NCI-H446 treated with DMSO at 0.1 percent for 48 hours (cell line): ENCODE measurements at places on chromosomes 6 and 20.

- DNase-seq = no peak
Observed at GRCh38 chr6:128168244-128168643, 267.4 kb upstream of the THEMIS start.

DNA sequence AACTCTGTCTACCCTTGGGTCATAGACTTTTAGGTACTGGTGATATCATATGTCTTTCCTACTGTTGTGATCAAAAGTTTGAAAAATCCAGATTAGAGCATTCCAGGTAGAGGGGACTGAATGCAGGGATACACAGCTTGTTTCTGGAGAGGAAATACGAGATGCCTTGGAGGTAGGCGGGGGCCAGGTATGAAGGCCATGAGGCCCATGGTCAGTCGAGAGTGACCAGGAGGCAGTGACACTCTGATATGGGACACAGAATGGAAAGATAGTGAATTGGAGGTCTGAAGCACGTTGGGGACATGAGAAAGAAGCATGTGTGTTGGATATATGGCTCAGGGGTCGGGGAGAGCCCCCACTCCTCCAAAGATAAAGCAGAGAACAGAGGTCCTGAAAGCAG is 16.1 kb upstream of the SRSF3 start:
- DNase-seq = no peak

GRCh38 chr6:139380611-139381010 is 6.2 kb upstream of the CITED2 start:
- no peak for DNase-seq

DNA sequence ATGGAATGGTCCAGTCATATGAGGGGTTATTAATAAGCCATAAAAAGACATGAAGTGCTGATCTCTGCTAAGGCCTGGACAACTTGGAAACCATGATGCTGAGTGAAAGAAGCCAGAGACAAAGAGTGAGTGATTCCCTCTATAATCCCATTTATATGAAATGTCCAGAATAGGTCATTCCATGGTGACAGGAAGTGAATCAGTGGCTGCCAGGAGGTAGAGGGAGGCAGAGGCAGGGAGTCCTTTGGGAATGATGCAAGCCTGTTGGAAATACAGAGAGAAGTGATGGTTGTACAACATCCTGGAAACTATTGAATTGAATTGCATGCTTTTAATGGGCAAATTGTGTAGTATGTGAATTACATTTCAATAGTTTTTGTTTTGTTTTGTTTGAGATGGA is 26.4 kb downstream of the ANKRD60 start:
- no peak for DNase-seq

DNA sequence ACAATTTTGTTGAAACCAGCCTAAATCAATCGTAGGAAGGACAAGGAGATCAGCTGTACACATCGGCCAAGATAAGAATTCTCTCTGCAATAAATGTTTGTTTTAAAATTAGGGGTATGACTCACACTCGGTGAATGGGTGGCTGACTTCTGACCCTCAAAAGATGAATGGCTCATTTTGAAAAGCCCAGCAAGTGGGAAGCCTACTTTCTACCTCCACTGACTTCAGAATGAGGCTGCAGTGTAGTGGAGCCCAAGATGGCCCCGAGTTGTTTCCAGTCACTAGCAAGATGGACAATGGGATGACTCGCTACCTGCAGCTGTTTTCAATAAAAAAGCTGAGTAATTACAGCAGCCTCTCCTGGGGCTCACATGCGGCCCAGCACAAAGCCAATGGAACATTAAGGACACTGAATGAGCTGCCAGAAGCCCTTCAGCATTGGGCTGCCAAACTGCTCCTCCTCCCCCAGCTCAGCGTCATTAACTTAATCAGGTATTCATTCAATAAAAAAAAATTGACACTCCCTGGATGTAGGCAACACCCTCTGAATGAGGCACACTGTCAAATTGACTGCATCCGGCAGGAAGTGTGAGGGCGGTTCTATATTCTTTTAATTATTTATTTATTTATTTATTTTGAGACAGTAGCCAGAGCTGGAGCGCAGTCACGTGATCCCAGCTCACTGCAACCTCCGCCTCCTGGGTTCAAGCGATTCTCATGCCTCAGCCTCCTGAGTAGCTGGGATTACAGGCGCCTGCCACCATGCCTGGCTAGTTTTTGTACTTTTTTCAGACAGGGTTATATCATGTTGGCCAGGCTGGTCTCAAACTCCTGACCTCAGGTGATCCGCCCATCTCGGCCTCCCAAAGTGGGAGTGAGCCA is 107.3 kb downstream of the GMPR start:
- DNase-seq = peak; percentile 74

DNA sequence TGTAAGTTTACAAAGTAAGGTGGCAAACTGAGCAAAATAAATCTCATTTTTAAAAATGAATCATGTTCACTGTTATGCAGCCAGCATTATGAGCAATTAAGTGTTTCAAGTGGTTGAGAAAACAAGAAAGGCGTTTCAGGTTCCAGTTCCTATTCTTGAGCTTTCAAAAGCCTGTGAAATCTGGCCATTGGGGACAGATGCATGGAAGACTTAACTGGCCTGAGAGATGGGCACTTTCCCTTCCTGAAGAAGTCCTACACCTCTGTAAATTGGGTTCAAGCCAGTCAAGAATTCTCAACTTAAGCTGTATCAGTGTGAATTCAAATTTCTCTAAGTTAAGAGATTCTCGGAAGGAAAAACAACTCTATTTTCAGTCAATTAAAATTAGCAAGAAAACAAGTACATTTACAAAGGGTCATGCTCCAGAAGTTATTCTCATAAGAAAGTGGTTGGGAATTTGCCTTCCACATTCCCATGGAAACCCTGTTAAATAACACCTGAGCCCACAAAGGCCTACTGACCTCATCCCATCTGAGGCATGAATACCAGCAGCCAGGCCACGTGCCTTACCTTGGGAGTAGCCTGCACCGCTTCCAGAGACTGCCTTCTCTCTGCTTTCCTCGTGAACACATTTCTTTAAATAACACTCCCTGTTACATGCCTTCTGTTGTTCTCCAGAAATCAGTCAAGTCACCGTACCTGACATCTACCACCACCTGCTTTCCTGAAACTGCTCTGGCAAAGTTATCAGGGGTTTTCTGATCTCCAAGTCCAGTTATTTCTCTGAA is 19.4 kb downstream of the MAP3K5 start:
- DNase-seq = no peak

DNA sequence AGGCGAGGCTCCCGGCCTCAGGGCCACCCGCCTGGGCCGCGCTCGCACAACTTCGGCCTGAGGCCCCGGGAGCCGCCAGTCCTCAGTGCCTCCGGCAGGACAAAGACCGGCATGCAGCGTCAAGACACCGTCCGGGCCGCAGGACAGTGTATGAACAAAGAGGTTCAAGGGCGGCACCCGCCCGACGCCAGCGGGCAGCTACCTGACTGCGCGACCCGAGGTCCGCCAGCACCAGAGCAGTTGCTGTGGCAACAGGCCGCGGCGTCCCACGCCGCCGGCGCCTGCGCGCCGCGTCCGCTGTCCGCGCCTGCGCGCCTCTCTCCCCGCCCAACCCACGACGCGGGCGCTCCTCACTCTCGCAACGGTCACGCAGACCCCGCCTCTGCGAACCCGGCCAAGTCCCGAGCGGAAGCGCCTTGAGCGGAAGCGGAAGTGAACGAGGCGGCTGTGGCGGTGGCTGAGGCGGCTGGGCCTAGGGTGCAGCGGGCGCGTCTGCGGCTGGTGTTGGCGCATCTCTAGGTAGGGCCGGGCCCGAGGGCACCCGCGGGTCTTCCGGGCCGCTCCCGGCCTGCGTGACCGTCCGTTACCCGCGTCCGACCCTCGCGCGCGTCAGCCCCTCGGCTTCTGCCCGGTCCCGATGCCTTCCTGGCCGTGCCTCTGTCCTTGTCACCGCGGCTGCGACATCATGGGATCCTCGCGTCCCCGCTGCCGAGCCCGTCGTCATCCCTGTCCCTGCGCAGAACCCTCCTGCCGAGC is at the start of gene FAM120B:
Gene FAM120B (plus strand): TSS at position 435 of the 756 bp plus-strand sequence. CDS start 10,633 bp downstream, outside the sequence.
- DNase-seq = peak; percentile 76

- no peak for DNase-seq
Observed at GRCh38 chr6:144410059-144410458, 124.9 kb downstream of the UTRN start.
